ENCODE measurements at places on chromosomes 6 and 20. TPM values are rescaled to one million over a fixed set of nuclear protein-coding genes. Genes with fewer than 3 reads are reported as not detected.

DNA sequence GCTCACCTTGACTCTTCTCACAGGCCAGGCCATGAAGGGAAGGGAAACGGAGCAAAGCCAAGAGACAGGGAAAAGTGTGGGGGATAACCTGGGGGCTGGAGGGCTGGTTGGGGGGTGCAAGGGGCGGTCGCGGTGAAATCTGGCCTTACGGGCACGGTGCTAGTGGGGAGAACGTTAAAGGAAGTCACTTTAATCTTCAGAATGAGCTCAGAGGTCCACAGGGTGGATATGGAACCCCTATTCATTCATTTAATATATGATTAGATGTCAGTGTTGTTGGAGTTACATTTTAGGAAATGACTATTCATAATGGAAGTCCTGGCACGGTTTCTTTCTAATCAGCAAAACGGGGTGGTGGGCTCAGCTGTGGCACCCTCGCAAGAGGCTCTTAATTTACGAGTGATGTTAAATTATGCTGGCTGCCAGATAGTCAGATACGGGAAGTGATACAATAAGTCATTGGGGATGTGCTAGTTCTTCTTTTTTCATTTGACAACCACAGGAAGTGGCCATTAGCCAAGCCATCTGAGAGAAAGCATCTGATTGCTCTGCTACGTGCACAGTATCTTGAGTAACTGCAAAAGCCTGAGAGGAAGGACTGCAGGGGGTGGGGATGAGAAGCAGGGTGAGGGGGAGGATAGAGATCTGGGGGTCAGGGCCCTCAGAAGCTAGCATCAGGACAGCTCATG, 253.0 kb downstream of the QKI start:
- no peaks in the 10 kb centered on the region for H3K36me3 ChIP-seq
- no peak overlapping the region for H3K4me3 ChIP-seq
- H3K27ac ChIP-seq = no peak overlapping the region
- H3K4me1 ChIP-seq = peaks cover 4% of the 10 kb centered on the region
- no peak for DNase-seq

DNA sequence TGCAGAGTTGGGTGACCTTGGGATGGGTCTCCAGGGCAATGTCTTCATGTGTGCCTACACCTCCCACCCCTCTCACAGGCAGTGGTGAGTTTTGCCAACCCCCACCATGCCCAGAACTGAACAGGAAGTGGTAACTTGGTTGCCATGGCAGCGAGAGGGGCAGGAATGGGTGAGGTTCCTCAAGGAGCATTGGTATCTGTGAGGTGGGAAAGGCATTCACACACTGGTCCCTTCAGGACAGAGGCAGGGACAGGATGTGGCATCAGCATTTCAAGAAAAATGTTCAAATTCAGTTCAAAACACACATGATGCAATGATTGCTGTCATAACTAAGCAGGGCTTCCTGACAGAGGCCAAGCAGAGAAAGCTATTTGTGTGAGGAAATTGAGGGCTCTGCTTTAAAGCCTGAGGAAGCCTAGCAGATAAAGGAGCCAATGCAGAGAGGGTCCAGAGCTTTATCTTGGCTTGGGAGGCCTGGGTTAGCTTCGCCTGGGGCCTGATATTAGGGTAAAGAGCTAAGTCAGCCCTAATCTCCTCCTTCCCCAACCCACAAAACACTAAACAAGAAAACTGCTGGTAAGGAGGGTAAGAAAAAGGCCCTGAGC, 551 bp downstream of the TREML2 start:
- no peak for DNase-seq
- H3K36me3 ChIP-seq = peaks cover 5% of the 10 kb centered on the region
- peaks cover 54% of the 10 kb centered on the region for H3K4me1 ChIP-seq
- peak overlapping the region; percentile 97 for H3K27ac ChIP-seq
- H3K27me3 ChIP-seq = no peaks in the 10 kb centered on the region

DNA sequence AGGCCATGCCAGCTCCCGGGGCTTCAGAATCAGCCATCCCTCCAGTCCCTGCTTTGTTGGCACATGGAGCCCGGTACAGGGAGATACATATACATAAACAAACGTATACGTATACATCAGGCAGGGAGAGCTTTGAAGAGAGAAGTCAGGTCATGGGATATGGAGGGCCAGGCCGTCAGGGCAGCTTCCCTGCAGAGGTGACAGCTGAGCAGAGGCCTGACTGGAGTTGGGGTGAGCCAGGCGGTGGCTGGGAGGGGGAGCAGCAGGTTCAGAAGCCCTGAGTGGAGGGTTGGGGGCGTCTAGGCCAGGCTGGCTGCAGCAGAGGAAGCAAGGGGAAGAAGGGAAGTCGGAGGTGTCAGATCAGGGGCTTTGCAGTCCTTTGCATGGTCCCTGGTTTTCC, 61.7 kb downstream of the STK35 start:
- no peak overlapping the region for H3K4me3 ChIP-seq
- H3K27ac ChIP-seq = peak overlapping the region; percentile 43
- H3K4me1 ChIP-seq = no peaks in the 10 kb centered on the region
- H3K36me3 ChIP-seq = peaks cover 3% of the 10 kb centered on the region

DNA sequence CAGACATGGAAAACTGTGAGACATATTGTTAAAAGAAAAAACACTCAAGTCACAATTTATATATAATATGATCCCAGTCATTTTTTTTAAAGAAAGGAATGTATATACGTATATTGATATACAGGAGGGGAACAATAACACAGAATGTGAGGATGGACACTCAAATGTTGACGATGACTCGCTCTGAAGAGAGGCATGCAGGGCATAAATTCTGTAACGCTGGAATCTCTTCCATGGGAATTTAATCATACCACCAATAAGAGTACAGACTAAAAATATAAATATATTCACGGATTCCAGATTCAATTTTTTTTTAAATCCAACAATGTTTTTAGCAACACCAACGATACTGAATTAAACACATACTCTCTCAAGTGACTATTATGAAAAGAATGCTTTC, 106.9 kb upstream of the CCDC28A start:
- no peak for DNase-seq
- H3K27me3 ChIP-seq = no peaks in the 10 kb centered on the region
- peaks cover 3% of the 10 kb centered on the region for H3K4me1 ChIP-seq
- no peaks in the 10 kb centered on the region for H3K36me3 ChIP-seq

DNA sequence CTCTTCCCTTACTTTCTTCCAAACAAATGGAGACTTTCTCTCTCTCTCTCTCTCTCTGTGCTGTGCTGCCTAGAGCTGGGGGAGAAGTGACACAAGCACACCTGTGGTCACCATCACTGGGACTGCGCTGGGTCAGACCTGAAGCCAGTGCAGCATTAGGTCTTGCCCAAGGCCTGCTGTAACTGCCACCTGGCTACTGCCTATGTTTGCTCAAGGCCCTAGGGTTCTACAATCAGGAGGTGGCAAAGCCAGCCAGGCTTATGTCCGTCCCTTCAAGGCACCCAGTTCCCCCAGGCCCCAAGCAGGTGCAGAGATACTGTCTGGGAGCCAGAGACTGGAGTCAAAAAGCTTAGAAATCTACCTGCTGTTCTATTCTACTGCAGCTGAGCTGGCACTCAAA, 49.4 kb upstream of the TOP1 start:
- H3K4me3 ChIP-seq = no peak overlapping the region
- no peaks in the 10 kb centered on the region for H3K27me3 ChIP-seq
- H3K4me1 ChIP-seq = no peaks in the 10 kb centered on the region
- DNase-seq = no peak

DNA sequence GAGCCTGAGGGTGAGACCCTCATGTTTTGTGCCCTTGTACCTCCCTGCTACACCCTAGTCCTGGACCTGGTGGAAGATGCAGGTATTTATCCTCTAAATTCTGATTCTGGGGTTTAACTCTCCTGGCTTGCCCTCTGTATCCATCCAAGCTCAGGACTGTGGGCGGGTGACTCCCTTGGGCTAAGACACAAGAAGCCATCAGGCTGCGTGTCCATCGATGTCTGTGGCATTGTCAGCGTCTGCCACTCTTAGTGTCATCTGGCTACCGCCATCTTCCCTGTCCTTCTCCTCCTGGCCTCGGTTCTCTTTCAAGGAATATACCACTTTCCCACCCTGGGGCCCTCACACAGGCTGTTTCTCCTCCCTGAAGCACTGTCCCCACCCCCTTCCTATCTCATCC, 28.9 kb upstream of the BLCAP start:
- no peak overlapping the region for H3K4me3 ChIP-seq
- peaks cover 4% of the 10 kb centered on the region for H3K36me3 ChIP-seq
- H3K4me1 ChIP-seq = no peaks in the 10 kb centered on the region
- H3K27ac ChIP-seq = no peak overlapping the region
- DNase-seq = no peak

GRCh38 chr6:73980096-73980495, 284.1 kb downstream of the CD109 start:
- no peak overlapping the region for H3K27ac ChIP-seq
- no peak overlapping the region for H3K4me3 ChIP-seq
- no peak for DNase-seq
- no peaks in the 10 kb centered on the region for H3K4me1 ChIP-seq

GRCh38 chr6:81623106-81623759, 129.2 kb downstream of the TENT5A start:
- H3K36me3 ChIP-seq = no peaks in the 10 kb centered on the region
- H3K4me3 ChIP-seq = no peak overlapping the region
- DNase-seq = no peak
- H3K27ac ChIP-seq = no peak overlapping the region
- no peaks in the 10 kb centered on the region for H3K4me1 ChIP-seq

DNA sequence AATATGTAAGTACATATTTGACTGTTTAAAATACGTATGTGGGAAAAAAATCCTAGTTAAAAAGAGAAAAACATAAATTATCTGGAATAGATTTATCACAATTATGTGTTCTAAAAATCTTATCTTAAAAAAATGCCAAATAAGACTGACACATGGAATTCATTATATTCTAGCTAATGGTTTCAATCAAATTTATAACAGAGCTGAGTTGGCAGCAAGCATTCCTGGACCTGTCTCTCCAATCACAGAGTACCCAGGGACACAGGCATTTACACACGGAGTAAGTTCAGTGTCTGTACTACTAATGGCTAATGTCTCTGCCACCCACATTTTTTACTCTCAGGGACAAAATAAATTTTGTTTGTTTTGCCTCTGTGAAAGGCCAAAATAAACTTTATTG, 122.3 kb downstream of the RPS12 start:
- H3K4me1 ChIP-seq = no peaks in the 10 kb centered on the region
- no peak overlapping the region for H3K27ac ChIP-seq
- no peaks in the 10 kb centered on the region for H3K36me3 ChIP-seq
- no peak overlapping the region for H3K4me3 ChIP-seq
- DNase-seq = no peak
- peaks cover 25% of the 10 kb centered on the region for H3K27me3 ChIP-seq

DNA sequence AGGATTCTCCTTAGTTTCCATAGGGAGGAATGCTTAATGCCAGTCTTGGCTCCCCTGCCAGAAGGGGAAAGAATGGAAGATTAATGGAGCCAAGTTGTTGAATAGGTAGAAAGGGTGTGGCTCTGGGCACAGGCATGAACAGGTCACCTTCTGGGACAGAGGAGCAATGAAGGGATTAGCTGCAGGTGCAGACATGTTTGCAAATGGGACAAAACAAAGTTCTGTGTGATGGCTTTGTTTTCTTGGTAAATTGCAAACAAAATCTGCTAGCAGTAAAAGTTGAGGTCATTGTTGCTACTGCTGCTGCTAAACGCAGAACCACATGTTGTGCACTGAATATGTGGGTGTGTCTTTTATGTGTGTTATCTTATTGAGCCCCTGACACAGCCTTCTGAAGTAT, 93.3 kb downstream of the PERP start:
- H3K27ac ChIP-seq = no peak overlapping the region
- H3K4me3 ChIP-seq = no peak overlapping the region
- peaks cover 10% of the 10 kb centered on the region for H3K27me3 ChIP-seq
- no peak for DNase-seq

- H3K27me3 ChIP-seq = no peaks in the 10 kb centered on the region
- H3K36me3 ChIP-seq = no peaks in the 10 kb centered on the region
- no peaks in the 10 kb centered on the region for H3K4me1 ChIP-seq
- no peak overlapping the region for H3K4me3 ChIP-seq
These were observed 191.5 kb downstream of the CDH4 start for GRCh38 chr20:61443443-61444126.

DNA sequence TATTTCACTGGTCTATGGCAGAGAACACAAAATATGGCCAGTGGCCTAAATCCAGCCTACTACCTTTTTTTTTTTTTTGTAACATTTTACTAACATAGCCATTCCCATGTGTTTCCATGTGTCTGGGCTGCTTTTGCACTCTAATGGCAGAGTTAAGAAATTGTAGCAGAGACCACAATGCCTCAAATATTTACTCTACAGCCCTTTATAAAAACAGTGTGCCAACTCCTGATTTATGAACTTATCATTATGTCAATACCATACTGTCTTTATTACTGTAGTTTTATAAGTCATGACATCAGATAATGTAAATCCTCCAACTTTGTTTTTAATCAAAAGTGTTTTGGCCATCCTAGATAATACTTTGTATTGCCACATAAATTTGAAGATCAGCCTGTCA, 27.4 kb upstream of the CAP2 start:
- no peak overlapping the region for H3K4me3 ChIP-seq
- no peaks in the 10 kb centered on the region for H3K36me3 ChIP-seq
- no peak for DNase-seq
- no peak overlapping the region for H3K27ac ChIP-seq

- H3K4me1 ChIP-seq = peaks cover 8% of the 10 kb centered on the region
- no peak for DNase-seq
- H3K36me3 ChIP-seq = no peaks in the 10 kb centered on the region
- no peak overlapping the region for H3K27ac ChIP-seq
- H3K27me3 ChIP-seq = peaks cover 8% of the 10 kb centered on the region
These were observed 38.5 kb downstream of the KCNQ2 start for GRCh38 chr20:63433756-63434531.

GRCh38 chr6:76942203-76942966, 520.9 kb downstream of the HTR1B start:
- H3K36me3 ChIP-seq = no peaks in the 10 kb centered on the region
- no peak for DNase-seq
- H3K27me3 ChIP-seq = no peaks in the 10 kb centered on the region

DNA sequence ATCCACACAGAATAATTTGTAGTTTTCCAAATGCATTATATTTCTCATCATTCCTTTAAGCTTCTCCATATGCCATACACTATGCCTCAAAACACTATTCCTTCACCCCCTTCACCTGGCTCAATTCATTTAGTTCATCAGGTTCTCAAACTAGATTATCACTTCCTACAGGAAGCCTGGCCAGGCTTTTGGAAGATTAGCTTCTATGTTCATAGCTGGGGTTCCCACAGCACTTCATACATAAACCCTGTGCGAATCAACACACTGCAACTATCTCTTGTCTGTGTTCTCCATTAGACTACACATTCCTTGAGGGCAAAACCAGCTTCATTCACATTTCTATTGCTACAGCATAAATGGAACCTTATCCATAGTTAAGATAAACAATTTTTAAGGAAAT, 40.5 kb upstream of the PLN start:
- peaks cover 6% of the 10 kb centered on the region for H3K36me3 ChIP-seq
- peaks cover 28% of the 10 kb centered on the region for H3K4me1 ChIP-seq
- no peak overlapping the region for H3K4me3 ChIP-seq
- peak overlapping the region; percentile 82 for H3K27ac ChIP-seq
- H3K27me3 ChIP-seq = no peaks in the 10 kb centered on the region
- DNase-seq = no peak

Gene DSP
- total RNA-seq = not detected

Gene LKAAEAR1
- not detected for total RNA-seq

Gene TXLNB
- total RNA-seq = 0.42 TPM

Gene PGBD1
- 1.3 TPM for total RNA-seq

Gene UCKL1
- total RNA-seq = 42.5 TPM

Gene VNN1
- total RNA-seq = 0.22 TPM

Gene CD109
- 0.30 TPM for total RNA-seq

Gene SLC17A3
- total RNA-seq = 2.4 TPM
